ENCODE measurements at places on chromosomes 5 and 9.

DNA sequence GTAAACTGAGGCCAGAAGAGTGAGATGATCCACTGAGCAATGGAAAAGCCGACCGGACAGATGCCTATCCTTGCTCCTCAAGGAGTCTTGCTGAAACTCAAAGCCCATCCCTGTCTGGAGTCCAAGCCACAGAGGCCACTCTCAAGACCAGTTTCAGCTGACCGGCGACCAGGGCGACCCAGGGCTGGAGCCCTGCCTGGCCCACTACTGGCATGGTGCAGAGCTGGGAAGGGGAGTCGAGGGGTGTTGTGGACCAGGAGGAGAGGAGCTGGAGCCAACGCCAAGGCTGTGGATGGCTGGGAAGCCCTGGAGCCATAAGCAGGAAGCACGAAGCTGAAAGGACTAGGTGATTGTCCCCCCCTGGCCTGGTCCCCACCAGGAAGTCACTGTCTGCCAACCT, 22.1 kb downstream of the FAM163B start:
- no peak for DNase-seq

GRCh38 chr5:78518365-78519197, 130.0 kb downstream of the LHFPL2 start:
- DNase-seq = no peak

- DNase-seq = no peak
Observed at GRCh38 chr9:4059437-4059836, 240.4 kb downstream of the GLIS3 start.

- no peak for DNase-seq
Observed at GRCh38 chr9:1996156-1996555, 19.0 kb upstream of the SMARCA2 start.

- DNase-seq = no peak
Observed at GRCh38 chr5:169701910-169702451, 64.9 kb downstream of the DOCK2 start.

GRCh38 chr5:123809594-123810221, 297.7 kb downstream of the CSNK1G3 start:
- DNase-seq = no peak

DNA sequence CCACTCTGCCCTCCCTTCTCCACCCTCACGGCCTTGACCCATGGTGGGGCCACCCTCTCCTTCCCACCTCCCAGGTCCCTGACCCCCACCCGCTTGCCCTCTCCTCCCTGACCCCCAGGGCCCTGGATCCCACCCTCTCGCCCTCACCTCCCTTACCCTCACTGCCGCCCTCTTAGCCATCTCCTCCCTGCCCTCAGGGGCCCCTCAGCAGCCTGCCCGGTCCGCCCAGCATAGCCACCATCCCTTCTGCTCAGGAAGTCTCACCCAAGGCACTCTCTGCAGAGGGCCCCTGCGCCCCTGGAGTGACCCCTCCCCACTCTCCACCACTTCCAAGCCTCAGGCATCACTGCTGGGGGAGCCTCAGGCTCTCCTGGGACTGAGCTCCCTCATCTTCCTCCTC, 66.3 kb downstream of the MRPL36 start:
- DNase-seq = no peak

DNA sequence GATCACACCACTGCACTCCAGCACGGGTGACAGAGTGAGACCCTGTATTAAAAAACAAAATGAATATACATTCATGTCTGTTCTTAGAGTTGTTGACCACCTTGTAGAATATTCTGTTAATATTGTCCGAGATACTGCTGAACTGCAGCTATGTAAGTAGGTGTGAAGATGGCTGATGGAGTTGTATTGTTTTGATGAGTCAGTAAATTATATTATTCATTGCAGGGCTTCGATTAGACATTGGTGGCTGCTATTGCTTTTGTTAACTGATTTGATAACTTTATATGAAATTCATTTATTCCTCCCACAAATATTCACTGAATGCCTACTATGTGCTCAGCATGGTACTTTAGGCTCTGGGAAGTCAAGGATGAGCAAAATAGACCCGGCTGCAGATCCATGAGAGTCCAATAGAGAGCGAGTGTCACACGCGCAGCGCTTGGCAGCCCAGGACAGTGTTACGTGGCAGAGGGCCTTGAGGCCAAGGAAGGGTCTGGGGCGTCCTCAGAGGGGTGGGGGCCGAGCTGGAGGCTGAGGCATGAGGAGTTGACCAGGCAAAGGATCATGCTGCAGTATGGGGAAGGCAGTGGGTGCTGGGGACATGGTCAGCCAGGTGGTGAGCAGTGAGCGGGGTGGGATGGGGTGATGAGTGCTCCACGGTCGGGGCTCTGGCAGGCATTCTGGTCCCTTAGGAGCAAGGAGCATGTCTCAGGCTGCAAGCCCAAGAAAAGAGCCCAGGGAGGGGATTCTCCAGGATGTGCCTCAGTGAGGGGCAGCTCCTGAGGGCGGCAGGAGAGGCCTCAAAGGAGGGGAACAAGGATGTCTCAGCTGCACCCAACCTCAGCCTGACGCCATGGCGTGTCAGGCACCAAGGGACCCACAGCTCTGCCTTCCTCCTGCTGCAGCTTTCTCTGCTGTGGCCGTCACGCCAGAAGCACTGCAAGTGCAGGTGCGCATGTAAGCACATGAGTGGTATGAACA, 243.5 kb downstream of the GADD45G start:
- DNase-seq = no peak

- DNase-seq = no peak
Observed at GRCh38 chr5:66897356-66897755, 299.2 kb downstream of the CD180 start.

DNA sequence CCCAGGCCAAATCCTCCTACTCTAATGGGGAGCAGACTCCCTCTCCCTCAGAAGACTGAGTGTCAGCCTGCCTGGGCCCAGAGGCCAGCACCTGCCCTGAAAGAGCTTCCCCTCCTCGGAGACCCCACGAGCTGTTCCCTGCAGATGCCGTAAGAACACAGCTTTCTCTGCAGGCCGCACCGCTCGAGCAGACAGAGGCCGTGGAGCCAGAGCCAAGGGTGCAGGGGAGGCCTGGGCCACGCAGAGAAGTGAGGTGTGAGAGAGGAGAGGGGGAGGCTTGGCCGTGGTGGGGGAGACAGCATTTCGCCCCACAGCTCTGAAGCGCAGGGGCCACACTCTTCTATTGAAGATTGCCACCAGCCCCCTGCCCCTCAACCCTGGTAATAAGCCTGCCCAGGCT, 62.8 kb upstream of the GARNL3 start:
- DNase-seq = no peak

DNA sequence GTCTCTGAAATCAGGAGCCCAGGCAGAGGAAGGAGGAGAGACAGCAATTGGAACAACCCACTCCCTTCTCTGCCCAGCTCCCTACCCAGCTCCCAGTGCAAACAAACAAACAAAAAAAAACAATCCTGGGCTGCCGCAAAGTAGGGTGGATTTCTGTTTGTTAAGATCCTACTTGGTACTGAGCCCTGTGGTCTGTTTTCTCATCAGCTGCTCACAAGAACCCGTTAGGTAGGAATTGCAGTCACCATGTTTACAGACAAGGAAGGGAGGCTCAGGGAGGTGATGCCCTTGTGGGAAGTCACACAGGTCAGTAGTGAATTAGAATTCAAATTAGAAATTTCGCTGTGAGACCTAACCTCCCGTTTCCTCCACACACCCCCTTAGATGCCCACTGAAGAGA, 128.8 kb upstream of the RAD23B start:
- no peak for DNase-seq

GRCh38 chr5:136205941-136206340, 13.0 kb upstream of the SMIM32 start:
- DNase-seq = no peak

DNA sequence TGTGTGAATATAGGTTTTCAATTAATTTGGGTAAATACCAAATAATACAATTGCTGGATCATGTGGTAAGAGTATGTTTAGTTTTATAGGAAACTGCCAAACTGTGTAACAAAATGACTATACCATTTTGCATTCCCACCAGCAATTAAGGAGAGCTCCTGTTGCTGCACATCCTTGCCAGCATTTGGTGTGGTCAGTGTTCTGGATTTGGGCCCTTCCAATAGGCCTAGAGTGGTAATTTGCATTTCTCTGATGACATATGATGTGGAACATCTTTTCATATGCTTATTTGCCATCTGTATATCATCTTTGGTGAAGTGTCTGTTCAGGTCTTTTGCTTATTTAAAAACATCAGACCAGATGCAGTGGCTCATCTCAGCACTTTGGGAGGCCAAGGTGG, 11.6 kb upstream of the RFK start:
- DNase-seq = no peak

GRCh38 chr9:137814436-137814835, 63.1 kb upstream of the CACNA1B start:
- DNase-seq = no peak

- no peak for DNase-seq
Observed at GRCh38 chr9:96556701-96557461, 62.8 kb downstream of the CDC14B start.

GRCh38 chr9:133653638-133654037, 17.5 kb downstream of the DBH start:
- DNase-seq = no peak

- DNase-seq = no peak
Observed at GRCh38 chr5:139061856-139062255, 136.3 kb downstream of the SIL1 start.

GRCh38 chr5:174514325-174514724, 210.1 kb upstream of the MSX2 start:
- no peak for DNase-seq

- DNase-seq = no peak
Observed at GRCh38 chr5:10505517-10506095, 58.3 kb upstream of the ANKRD33B start.

GRCh38 chr5:75640826-75641225, 29.6 kb downstream of the ANKDD1B start:
- DNase-seq = no peak

DNA sequence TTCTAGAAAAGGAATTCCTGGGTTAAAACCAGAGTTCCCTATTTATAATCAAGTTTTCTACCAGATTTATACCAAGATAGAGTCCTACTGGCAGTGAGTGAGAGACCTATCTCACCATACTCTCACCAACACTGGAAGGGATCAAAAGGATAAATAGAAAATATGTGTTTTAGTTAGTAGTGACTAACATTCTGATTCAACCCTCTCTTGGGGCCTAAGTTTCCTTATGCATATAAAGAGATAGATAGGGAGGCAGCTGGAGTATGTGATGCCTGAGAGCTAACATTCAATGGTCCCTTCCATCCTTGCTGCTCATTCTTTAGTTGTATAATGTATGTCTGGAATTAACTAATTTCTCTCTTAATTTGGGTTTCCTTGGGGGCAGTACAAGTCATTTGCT, 32.0 kb downstream of the CKMT2 start:
- DNase-seq = no peak

DNA sequence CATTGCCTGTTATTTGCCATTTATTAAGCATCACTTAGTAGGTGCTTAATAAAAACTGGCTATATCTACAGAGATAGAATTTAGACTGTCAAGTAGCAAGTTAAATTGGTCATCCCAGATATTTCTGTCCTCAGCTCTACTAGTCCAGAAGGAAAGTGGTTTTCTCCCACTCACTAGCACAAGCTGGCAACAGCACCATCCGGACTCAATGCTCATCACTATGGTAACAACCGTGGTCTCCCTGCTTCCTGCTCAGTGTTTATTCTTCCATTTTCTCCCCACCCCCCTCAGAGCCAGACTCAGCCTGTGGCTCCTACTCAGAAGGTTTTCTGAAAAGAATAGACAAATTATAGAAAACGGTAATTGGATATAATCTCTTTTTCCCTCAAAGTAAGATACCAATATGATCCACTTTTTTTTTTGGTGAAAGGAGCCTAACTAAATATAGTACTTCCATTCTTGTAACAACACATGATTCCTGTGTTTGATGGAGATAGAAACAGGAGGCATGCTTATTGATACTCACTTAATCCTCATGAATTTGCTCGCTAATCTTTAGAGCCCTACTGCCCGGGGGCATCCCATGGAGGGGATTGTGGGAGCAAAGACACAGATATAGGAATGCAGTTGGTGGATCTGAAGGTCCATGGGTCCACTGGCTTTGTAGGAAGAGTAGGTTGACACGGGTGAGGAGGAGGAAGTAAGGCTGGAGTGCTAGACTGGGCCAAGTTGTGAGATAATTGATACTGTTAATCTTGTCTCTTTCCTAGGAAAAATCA, 191.4 kb downstream of the MAN2A1 start:
- DNase-seq = no peak

DNA sequence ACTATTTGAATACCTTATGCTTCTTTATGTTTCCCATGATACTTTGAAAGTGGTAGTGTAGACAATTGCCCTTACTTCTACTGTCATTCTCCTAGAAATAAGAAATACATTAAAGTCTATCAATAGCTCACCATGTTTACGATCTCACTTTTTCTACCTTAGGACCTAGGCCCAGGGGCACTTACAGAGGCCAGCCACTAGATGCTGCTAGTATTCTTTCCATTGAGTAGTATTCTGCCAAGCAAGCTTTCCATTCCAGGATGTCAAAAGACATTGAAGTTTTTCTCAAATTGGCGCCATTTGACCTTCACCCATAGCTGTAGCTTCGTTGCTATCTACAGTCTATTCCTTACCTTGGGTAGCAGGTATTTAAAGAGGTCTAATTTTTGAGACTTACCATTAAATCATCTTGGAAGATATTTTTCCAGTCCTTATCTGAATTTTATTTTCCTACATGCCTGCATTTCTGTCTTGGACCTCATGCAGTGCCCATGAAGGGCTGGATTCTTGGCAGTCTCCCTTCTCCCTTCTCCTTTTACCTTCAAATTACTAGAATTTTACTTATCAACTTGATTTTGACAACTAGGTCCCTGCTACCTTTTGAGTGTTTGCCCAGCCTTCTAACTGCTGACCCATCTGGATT, 246.0 kb upstream of the NUDT12 start:
- DNase-seq = no peak

- DNase-seq = no peak
Observed at GRCh38 chr5:88676637-88677375, 206.2 kb downstream of the MEF2C start.

DNA sequence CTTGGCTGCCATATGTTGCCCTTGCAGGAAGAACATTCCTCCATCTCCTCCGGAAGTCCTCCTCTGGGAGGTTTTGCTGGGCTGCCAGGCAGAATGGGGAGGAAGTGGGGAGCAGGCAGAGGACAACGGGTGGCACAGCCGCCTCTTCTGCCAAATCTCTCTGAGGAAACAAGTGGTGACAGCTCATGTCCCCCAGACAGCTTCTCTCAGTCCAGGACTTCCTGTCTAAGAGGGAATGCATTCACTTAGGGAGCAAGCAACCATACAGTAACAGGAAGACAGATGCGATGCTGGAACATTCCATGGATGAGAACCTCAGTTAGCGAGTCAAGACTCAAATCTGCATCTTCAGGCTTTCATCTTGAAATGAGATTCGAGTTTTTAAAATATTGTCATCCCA, 701.0 kb downstream of the SEMA5A start:
- no peak for DNase-seq

- DNase-seq = no peak
Observed at GRCh38 chr9:18427691-18428090, 46.3 kb upstream of the ADAMTSL1 start.

DNA sequence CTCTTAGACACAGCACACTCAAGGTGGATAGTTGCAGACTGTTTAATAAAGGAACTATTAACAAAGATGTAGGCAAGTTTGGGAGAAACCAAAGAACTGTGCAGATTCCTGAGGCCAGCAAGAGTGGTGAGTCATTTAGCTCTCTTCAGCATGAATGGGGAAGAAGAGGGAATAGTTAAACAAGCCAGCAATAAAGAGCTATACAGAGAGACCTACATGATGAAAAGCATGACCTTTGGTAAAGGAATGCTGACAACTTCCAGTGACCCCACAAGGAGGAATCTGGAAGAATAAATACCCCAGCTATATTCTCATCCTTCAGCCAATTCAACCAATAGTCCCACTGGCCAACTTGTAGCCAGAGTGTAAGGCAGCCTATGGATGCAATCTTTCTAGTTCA, 706.0 kb upstream of the GRAMD2B start:
- DNase-seq = no peak
